ENCODE measurements at places on chromosomes 7 and 10.

DNA sequence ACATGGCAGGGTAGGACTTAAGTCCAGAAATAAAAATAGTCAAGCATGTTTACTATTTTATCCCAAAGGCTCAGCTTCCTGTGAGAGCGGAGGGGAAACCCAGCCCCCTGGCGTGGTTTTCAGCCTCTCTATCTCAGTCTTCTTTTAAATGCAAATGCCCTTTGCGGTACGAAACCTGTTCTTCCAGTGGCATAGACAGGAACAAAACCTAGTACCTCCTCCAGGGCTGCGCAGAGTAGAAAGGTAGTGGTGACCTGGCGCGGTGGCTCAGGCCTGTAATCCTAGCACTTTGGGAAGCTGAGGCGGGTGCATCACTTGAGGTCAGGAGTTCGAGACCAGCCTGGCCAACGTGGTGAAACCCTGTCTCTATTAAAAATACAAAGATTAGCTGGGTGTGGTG is 181.3 kb upstream of the FOXK1 start:
- DNase-seq: no peak

DNA sequence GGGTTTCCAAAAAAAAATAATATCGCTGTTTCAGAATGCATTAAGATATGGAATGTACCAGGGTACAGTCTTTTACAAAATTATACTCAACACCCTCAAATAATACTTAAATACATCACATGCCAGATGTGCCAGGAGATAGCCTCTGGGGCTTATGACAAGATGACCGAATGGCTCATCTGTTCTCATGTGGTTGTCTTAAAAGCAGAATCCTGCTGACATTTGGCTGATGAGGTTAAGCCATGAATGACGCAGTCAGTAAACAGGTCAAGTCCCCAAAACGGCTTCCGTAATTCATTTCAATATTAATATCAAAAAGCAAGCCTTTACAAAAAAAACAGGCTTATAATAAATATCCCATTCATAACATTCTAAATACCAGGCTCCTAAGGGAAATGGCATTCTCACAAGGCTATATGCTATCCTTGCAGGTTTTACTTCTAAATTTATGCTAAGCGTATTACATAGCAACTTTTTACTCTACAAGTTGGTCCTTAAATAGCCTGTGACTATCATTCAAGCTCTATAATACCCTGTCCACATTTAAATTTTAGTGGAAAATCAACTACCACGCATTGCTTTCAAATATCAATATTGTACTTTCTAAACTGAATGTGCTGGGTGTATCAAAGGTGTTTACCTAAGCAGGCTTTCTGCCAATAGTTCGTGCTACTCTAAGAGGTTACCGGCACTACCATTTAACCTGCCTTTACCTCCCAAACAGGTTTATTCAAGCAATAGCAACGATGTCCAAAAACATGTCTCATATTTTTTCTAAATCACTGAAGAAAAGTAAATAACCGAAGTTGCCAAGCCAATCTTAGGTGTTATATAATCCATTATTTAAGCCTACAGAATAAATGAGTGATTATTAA is 15.6 kb downstream of the SMURF1 start:
- DNase-seq: no peak

- DNase-seq: no peak
Observed at GRCh38 chr10:51227897-51228713, 153.8 kb downstream of the PRKG1 start.

- DNase-seq: no peak
Observed at GRCh38 chr10:99429517-99430095, 818 bp downstream of the GOT1 start.

DNA sequence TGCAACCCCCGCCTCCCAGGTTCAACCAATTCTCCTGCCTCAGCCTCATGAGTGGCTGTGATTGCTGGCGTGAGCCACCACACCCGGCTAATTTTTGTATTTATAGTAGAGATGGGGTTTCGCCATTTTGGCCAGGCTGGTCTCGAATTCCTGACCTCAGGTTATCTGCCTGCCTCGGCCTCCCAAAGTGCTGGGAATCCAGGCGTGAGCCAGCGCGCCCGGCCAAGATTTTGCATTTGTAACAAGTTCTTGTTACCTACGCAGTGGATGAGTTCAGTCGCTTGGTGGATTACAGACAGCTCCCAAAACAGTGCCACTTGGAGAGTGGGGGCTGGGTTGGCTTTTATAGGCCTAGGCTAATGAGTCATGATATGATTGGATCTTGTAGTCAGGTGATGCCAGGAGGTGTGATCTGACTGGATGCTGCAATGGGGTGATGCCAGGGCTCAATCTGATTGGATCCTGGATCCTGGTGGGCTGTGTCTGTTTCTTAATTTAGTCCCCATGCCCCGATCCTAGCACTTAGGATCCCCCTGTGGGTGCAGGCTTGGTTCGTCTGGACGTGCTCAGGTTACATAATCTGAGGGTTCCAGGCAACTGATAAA is 20.3 kb downstream of the SBDS start:
- DNase-seq: no peak

- no peak for DNase-seq
Observed at GRCh38 chr10:132265890-132266496, 41.8 kb downstream of the STK32C start.

DNA sequence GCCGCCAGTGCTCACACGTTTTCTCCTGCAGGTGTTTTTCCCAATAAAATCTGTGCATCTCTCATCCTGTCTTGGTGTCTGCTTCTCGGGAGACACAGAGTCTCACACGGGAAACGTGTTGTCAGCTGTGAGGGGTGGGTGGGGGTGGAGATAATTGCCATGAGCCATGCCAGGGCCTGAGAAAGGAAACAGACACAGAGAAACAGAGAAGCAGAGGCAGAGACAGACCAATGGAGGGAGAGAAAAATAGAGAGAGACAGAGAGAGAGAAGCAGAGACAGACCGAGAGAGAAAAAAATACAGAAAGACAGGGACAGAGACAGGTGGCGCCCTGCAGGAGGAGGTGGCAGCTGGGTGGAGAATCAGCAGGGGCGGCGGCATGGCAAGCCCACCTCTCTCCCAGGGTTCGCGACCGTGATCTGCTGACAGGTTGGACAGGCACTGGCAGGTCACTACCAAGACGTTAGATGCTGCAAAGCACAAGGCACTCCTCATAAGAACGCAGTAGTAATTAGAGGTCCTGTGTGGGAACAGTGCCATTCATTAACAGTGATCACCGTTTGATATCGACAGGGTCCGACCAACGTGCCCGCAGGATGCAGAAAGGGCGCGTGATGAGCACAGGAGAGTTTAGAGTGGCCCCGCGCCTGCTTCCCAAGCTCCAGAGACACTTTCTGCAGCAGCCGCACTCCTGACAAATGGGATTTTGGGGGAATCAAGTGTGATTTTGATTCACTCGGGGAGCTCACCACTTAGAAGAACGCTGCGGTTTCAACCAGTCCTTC is 70.5 kb upstream of the INSIG1 start:
- no peak for DNase-seq

GRCh38 chr10:93190372-93190771 is 116.7 kb downstream of the CYP26A1 start:
- no peak for DNase-seq

DNA sequence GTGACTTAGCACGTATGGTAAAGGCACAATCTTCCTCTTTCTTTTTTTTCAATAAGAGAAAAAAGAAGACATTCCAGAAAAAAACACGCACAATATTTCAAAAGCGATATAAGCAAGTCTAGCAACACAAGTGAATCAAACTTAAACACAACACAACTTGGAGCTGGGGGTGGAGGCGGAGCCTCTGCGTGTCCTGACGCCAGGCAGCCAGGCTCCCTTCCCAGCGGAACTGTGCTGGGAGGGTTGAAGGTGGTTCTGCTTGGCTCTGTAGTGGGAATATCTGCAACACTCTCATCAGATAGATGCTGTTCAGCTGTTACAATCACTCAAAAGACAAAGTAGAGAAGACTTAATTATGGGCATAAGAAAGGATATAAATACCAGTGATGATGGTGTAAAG is 211.4 kb downstream of the WDR37 start:
- DNase-seq: no peak

GRCh38 chr7:86914551-86914950 is 144.9 kb downstream of the ELAPOR2 start:
- DNase-seq: no peak

GRCh38 chr10:87707254-87707653 is 47.6 kb downstream of the PAPSS2 start:
- DNase-seq: no peak

GRCh38 chr7:107799647-107800264 is 3.3 kb downstream of the SLC26A3 start:
- DNase-seq: no peak

GRCh38 chr10:102241444-102242117 is at the start of gene PITX3:
Gene PITX3, minus strand, starts transcription at chr10:102241512. Its CDS starts 9,432 bp downstream, at chr10:102232080.
- DNase-seq: peak; percentile 48

GRCh38 chr7:12130609-12131008 is 80.5 kb upstream of the TMEM106B start:
- DNase-seq: no peak

DNA sequence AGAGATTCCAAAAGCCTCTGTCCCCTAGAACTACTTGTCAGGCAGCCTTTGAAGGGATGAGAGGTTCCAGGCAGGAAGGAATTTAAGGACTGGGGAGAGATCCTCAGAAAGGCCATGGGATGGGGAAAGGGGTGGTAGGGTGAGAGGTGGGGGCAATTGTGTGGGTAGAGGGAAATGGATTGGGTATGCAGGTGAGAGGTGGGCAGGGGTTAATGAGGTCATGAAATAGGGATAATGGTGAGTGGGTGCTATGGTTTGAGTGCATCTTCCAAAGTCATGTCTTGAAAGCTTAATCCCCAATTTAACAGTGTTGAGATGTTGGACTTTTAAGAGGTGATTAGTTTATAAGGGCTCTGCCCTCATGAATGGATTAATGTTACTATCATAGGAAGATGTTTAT is 383.5 kb downstream of the PLXNA4 start:
- no peak for DNase-seq

DNA sequence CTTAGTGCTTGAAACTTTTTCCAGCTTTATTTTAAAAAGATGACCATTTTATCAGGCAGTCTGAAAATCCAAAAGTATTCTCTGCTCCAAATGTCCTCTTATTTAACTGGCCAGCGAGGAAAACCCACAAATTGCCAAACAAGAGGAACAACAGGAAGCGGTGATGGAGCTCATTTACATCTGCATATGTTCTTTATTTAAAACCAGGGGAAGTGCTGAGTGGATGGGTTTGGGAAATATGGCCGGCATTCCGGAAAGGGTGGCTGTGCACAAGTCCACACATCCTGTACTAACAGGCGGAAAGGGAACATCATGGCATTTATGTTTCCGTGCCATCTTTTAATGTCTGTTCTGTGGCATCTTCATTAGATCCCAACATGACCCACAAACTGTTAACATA is 974.5 kb downstream of the LRMDA start:
- no peak for DNase-seq

DNA sequence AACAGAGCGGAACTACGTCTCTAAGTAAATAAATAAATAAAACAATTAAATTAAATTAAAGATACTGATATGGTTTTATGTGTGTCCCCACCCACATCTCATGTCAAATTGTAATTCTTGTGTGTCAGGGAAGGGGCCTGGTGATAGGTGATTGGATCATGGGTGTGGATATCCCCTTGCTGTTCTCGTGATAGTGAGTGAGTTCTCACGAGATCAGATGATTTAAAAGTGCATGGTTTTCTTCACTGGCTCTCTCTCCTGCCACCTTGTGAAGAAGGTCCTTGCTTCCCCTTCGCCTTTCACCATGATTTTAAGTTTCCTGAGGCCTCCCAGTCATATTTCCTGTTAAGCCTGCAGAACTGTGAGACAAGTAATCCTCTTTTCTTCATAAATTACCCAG is 29.0 kb upstream of the OGDHL start:
- no peak for DNase-seq

GRCh38 chr10:70907637-70908405 is 19.5 kb upstream of the PCBD1 start:
- no peak for DNase-seq

- DNase-seq: no peak
Observed at GRCh38 chr7:94972296-94972695, 64.9 kb downstream of the PPP1R9A start.

GRCh38 chr7:20323595-20323994 is 7.1 kb upstream of the ITGB8 start:
- no peak for DNase-seq

GRCh38 chr10:43044448-43044921 is 32.4 kb upstream of the RET start:
- DNase-seq: no peak

DNA sequence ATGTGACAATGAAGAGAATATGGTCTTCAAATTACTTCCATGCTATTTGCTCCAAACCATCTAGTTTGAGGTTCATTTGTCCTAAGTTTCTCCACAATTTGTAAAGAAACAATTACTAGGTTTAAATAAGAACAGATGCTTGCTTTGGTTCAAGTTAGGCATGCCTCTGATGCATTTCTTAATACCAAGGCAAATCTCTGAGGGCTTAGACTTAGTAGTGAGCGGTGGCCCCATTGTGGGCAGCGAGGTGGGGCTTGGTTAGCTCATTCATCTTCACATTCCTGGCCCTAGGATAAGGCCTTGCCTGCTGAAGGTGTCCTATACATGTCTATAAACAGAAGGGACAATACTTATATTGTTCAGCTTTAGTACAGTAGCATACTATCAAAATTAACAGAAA is 52.4 kb upstream of the RHEB start:
- no peak for DNase-seq

DNA sequence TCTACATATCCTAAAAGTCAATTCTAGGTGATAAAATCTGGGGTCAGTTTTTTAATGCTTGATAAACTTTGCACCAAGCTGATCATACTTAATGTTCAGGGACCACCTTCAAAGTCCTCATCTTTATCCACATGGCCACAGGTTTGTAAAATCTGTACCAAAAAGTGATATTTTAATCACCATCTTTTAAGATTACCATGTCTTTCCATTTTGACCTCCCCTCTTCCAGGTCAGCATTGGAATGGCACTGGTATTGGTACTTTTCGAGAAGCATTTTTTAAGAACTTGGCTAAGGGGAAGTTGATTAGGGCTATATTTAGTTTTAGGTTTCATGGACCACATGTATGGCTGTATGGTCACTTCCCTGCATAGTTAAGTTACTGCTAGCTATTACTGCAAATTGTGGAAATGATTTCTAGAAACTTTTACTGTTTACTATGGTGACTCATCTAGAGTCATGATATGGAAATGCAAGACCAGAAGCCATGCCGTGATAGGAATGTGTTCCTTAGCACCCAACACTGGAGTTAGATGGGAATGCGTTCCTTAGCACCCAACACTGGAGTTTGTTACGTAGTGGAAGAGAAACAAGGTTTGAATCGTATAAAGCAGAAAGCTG is 50.8 kb upstream of the ABLIM1 start:
- no peak for DNase-seq

DNA sequence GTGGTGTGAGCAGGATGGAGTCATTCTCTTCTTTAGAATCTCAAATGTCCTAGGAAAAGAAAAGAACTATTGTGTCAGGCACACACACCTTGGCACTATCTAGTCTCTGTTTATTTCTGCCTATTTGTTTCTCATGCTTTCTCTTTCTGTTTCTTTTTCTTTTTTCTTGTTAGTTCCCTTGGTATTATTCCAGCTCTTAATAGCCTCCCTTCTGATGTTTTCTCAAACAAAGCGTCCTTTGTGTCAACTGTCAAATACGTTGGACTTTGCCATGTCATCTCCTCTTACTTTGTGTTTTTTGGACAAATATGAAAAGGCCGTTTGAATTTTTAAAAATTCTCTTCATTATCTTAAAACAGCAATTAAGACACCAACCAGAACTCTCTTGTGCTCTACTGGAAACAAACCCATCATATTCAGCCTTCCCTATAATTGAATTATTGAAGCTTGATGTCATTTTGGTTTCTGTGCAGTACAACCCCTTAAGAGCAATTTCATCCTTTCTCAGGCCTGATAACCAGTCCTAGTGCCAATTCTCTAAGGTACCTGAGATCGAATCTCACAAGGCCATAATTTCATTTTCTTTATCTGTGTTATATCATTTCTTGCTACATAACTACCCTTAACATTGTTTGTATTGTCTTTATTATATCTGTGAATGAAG is 497.8 kb upstream of the NRP1 start:
- DNase-seq: no peak
